T1000 (cell line): ENCODE measurements at places on chromosomes 6 and 20.
A peak's percentile ranks its signal among the peaks of the same experiment; 100 is the strongest.

DNA sequence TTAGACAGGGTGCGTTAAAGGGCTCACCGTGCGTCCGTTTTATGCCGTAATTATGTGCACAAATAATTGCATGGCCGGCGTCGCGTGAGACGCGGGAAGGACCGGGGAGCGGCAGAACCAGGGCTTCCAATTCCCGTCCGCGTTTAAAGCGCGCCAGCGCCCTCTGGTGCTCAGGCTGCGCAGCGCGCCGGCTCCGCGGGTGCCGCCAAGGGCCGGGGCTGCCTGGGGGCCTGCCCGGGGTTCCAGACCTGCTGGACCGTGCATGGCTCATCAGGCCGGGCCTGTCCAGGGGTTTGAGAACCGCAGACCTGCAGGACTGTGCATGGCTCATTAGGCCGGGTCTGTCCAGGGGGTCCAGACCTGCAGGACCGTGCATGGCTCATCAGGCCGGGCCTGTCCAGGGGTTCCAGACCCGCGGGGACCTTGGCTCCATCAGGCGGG lies 369.0 kb downstream of the THBS2 start:
- no peak for DNase-seq

DNA sequence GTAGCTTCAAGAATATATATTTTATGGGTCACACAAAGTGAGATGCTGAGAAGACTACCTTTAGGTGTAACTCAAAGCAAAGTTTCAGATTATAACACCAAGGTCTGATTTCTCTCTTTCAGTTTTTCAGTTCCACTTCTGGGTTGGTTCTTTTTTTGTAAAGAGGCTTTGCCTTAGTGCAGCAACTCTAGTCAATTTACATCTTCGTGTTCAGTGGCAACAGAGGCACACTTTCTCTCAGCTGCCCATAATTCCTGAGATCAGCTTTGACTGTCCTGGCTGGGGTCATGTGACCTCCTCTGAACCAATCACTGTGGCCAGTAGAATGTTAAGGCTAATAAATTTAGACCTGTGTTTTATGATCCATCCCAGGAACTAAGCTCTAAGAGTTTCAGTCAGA lies 120.2 kb downstream of the TINAG start:
- no peak for DNase-seq

DNA sequence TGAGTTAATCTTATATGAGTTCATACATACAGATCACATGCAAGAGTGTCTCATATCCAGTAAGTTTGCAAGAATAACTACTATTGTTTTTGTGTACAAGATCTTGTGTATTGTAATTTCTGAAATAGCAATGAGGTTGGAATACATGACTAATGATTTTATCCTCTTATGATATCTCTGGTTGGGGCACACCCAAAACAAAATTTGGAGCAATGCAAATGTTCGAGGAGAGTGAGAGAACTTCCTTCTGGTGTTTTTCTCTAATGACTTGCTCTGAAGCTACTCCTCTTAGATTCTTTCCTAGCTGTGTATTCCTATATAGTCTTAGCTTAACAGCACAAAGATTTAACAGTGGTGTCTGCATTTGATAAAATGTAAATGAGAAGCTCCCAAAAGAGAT lies 252.5 kb downstream of the LAMA2 start:
- DNase-seq, result no peak

GRCh38 chr20:41609474-41609873 lies 8.7 kb downstream of the CHD6 start:
- DNase-seq, result no peak

DNA sequence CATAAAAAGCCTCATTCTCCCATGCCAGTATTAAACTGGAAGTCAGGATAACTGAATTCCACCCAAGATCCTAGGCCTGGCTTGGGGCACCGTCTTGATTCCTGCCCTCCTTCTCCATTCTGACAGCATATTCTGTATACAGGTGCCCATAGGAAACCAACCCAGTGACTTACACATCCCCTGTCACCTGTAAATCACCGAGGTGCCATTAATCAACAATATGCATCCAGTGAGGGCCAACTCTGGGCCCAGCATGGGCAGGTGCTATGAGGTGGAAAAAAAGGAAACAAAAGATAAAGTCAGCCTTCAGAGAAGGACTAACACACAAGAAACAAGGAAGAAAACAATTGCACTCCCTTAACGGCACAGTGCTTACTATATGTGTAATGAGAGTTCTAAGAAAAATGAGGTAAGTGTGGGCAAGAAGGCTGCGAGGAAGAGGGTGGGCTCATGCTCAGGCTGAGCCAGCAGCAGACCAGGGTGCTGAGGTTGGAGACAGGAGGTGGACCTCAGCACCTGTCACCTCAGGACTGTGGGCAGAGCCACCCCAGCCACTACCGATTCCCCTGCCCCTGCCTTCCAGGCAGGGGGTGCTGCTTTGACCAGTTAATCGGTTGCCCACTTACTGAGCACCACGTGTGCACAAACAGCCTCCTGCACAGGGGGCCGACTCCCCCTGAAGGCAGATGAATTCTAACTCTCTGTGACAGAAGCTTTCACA lies 105.9 kb downstream of the TRERF1 start:
- no peak for DNase-seq

DNA sequence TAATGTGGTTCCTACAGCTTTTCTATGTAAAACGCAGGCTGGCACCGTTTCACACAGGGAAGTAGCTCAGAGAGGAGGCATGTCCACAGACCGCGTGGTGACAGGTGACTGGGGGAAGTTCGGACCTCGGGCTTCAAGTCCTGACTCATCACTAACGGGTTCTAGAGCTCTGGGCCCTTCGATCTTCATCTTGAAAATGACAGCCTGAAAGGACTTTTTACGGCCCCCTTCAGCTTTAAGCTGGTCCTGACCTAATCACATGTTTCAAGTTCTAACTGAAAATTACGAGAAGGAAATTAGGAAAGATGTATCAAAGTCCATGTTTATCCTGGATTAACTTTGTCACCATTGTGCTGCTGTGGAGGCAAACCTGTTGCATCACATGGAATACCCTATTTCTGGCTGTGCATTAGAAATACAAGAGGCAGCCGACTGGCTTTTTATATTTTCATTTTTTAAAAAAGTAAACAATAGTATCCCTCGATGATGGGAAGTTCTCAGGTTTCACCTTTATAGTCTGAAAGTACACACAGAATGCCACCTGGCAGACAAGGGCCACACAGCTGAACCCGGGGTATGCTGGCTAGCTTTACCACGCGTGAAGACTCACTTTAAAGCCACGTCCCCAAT lies 2.0 kb downstream of the MAN1A1 start:
- DNase-seq, result no peak

DNA sequence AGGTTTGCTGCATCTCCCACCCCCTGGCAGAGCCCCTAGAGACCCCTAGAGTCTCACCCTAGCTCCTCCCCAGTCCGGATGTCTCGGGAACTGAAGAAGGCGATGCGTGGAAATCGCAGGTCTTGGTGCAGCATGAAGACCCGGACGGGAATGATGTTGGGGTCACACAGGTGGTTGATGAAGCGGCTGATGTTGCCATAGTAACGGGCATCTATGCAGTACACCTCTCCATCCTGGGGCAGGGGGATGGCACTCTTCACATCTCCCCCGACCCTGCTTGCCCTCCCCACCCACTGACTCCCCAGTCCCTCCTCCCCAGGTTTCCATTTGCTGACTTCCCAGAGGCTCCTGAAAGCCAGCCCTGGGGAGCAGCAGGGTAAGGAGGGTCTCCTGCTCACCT lies 1.8 kb upstream of the SLC44A4 start:
- DNase-seq, result no peak

DNA sequence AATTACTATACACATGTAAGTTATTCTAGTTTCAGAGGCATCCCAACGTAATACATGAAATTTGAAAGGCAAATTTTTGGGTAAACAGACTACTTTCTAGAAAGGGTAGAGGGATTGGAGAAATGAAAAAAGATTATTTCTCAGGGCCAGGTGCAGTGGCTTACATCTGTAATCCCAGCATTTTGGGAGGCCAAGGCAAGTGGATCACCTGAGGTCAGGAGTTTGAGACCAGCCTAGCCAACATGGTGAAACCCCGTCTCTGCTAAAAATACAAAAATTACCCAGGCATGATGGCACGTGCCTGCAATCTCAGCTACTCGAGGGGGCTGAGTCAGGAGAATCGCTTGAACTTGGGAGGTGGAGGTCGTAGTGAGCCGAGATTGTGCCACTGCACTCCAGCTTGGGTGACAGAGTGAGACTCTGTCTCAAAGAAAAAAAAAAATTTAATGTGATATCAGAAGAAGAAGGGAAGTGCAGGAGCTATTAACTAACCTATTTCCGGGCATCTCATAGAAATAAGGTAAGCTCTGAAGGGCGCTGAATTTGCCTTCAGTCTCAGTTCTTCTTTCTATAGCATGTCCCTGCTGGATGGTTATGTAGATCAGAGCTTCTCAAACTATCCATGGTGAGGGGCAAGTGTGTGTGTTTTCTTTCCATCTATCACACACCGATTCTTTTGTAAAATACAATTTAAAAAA lies 100.3 kb upstream of the MTHFD1L start:
- no peak for DNase-seq

GRCh38 chr6:109503327-109504224 lies 20.6 kb upstream of the ZBTB24 start:
- no peak for DNase-seq

- DNase-seq, result no peak
Measured at GRCh38 chr6:111925296-111925695, 52.0 kb upstream of the FYN start.

DNA sequence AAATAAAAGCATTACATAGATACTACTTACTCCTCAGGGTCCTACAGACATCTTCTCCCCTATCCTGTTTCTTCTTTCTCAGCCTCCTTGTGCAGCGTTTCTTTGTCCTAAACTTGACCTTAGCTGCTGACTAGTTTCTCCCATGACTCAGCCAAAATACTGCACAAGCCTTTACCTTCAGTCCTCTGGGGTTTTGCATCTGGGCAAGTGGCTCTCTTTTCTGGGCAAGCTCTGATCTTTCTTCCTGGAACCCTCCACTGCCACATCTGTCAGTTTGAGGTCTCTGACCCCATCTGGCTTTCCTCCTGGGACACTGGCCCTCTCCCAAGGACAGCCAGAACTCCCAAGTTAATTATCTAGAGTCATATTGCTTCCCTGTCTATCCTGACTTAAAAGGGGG lies 838.4 kb downstream of the DHX35 start:
- peak; percentile 36 for DNase-seq

- no peak for DNase-seq
Measured at GRCh38 chr6:3884007-3884745, 35.0 kb downstream of the FAM50B start.

GRCh38 chr6:40956936-40957335 lies 82.1 kb downstream of the UNC5CL start:
- no peak for DNase-seq
